Omental fat pad (tissue), 4 donors: ENCODE measurements at places on chromosomes 12 and 14.

DNA sequence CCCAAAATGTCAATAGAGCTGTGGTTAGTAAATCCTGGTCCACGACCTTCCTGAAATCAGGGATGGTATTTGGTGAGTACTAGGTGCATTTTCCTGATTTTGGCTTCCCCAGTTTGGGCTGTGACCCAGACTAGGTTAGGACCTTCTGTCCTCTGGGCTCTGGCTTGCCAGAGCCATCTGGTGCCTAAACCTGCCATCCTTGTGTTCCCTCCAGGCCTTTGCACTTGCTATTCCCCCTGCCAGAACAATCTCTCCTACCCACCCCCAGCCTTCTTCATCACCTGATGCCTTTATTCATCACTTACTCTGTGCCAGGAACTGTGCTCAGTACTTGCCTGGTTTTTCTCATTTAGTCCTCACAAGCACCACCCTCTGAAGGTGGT is 216.7 kb downstream of the RBM19 start:
- no peak for DNase-seq

GRCh38 chr14:91996948-91997371 is 42.9 kb downstream of the TRIP11 start:
- no peak for DNase-seq

- no peak for DNase-seq
Observed at GRCh38 chr12:66035288-66035966, 95.1 kb downstream of the LLPH start.

- no peak for DNase-seq
Observed at GRCh38 chr14:37545174-37545573, 49.9 kb downstream of the FOXA1 start.
